Activated T-helper 2 cell treated with anti-CD3 and anti-CD28 coated beads, Interferon-gamma antibody, Interleukin-2, Interleukin-4, amounts not matched to agents 10 μg/mL and 5 μg/mL and 100 μg/mL, durations not matched to agents 14 hours and 24 hours and 36 hours (primary cell): ENCODE measurements at places on chromosomes 4 and X. TPM values are rescaled to one million over a fixed set of nuclear protein-coding genes. Genes with fewer than 3 reads are reported as not detected.

USP26 gene
- not detected in 2 replicates for total RNA-seq

FAM47A gene
- not detected in 2 replicates for total RNA-seq

DCHS2 gene
- total RNA-seq: not detected in 2 replicates

MAGEA2 gene
- not detected in 2 replicates for total RNA-seq

PSAPL1 gene
- not detected in 2 replicates for total RNA-seq

VSIG1 gene
- 0.34 TPM in 1 of 2 replicates, not detected in the other for total RNA-seq

GRIA2 gene
- total RNA-seq: not detected in 2 replicates

SOWAHB gene
- total RNA-seq: not detected in 2 replicates

- DNase-seq: no peak
Observed at GRCh38 chr4:78754872-78755271, 21.3 kb upstream of the BMP2K start.

DNA sequence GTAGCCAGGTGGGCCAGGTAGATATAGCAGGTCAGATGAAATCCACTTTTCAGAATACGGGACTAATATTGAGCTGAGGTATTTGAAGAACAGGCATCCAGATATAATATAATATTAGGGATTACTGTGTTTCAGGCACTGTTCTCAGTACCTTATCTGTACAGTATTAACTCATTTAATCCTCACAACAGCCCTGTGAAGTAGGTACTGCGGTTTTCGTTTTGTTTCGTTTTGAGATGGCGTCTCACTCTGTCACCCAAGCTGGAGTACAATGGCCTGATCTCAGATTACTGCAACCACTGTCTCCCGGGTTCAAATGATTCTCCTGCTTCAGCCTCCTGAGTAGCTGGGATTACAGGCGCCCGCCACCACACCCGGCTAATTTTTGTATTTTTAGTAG, 129.6 kb downstream of the IL1RAPL2 start:
- no peak for DNase-seq

- DNase-seq: no peak
Observed at GRCh38 chrX:21166272-21166982, 207.8 kb upstream of the CNKSR2 start.
